Stimulated activated CD8-positive, alpha-beta memory T cell treated with anti-CD3 and anti-CD28 coated beads, Interleukin-7, amount 100 ng/mL, for 1 hour (primary cell): ENCODE measurements at places on chromosomes 12 and 14.

- no peak for DNase-seq
Observed at GRCh38 chr14:100765296-100765695, 38.6 kb downstream of the DLK1 start.

DNA sequence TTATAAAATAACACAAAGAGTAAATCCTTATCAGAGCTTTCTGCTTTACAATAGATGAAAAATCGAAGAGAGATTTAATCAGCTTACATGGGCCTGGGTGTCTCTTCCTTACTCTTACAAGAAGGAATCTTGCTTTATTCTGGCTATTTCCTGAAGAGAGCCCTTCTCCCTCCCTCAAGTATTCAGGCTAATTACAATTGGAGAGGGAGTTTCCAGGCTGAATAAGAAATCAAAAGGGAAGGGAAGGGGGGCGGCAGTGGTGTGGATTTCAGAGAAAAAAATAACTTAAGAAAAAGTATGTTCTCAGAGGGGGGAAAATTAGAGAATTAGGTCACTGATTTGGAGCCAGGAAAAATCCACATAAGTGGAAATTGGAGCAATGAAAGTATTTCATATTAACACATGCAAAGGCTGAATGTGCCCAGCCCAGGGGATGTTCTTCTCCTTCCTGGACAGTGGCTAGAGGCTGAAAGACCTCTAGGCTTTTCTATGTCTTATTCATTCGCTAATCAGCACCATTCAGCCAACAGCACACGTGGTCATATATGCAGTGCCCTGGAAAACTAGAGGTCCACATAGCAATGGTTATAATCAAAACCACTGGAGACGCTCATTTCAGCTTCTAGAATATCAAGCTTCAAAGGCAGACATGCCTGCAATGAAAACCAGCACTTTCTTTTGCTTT is 158.9 kb upstream of the BTG1 start:
- no peak for DNase-seq

DNA sequence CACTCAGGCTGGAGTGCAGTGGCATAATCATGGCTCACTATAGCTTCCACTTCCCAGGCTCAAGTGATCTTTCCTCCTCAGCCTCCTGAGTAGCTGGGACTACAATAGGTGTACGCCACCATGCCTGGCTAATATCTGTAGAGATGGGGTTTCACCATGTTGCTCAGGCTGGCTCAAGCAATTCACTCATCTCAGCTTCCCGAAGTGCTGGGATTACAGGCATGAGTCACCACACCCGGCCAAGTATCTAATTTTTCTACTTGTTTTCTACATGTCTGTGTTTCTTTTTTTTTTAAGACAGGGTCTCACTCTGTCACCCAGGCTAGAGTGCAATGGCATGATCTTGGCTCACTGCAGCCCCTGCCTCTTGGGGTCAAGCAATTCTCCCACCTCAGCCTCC is 119.7 kb upstream of the MED13L start:
- no peak for DNase-seq

GRCh38 chr12:64385468-64385867 is 5.1 kb downstream of the C12orf56 start:
- DNase-seq: no peak

- no peak for DNase-seq
Observed at GRCh38 chr14:52589646-52590045, 37.0 kb downstream of the GPR137C start.
